ENCODE measurements at places on chromosomes 5 and 9.

DNA sequence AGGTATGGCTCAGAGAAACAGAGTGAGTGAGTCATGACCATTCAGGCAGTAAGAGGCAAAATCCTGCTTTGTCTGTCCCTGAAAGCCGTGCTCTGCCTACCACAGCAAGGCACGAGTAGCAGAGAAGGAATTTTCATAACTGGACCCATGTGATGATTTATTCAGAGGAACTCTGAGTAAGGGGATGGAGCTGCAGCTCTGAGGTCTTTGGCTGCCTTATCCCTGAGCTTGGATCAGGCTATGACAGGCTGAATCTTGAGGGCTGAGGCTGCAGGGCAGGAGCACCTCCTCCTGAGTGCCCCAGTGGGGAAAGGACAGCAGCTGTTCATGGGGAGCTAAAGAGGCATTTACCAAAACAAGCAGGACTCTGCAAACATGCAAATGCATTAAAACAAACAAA lies 183.4 kb downstream of the PAPPA start:
- H3K4me1 ChIP-seq, result no peaks in the 10 kb centered on the region
- H3K27ac ChIP-seq, result no peak overlapping the region
- no peak for DNase-seq
- H3K36me3 ChIP-seq, result peaks cover 3% of the 10 kb centered on the region
- no peaks in the 10 kb centered on the region for H3K27me3 ChIP-seq

DNA sequence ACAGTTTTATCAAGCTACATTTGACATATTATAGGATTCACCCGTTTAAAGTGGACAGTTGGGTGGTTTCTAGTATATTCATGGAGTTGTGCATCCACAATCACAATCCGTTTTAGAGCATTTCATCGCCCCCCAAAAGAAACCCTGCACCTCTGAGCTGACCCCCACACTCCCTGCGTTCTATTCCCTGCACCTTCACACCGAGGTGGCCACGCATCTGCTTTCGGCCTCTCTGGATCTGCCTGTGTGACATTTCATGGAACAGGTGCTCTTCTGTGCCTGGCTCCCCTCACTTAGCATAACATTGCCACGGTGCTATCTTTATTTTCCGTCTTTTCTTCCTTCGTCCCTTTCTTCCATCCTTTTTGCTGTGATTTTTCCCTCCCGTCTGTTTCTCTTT lies 32.7 kb downstream of the HRH2 start:
- no peaks in the 10 kb centered on the region for H3K36me3 ChIP-seq
- H3K4me3 ChIP-seq, result no peak overlapping the region
- DNase-seq, result no peak
- H3K4me1 ChIP-seq, result no peaks in the 10 kb centered on the region
- H3K27ac ChIP-seq, result no peak overlapping the region

GRCh38 chr5:65020492-65020891 lies 251.8 kb downstream of the CWC27 start:
- no peak for DNase-seq
- no peaks in the 10 kb centered on the region for H3K27me3 ChIP-seq
- no peaks in the 10 kb centered on the region for H3K36me3 ChIP-seq
- no peak overlapping the region for H3K27ac ChIP-seq

DNA sequence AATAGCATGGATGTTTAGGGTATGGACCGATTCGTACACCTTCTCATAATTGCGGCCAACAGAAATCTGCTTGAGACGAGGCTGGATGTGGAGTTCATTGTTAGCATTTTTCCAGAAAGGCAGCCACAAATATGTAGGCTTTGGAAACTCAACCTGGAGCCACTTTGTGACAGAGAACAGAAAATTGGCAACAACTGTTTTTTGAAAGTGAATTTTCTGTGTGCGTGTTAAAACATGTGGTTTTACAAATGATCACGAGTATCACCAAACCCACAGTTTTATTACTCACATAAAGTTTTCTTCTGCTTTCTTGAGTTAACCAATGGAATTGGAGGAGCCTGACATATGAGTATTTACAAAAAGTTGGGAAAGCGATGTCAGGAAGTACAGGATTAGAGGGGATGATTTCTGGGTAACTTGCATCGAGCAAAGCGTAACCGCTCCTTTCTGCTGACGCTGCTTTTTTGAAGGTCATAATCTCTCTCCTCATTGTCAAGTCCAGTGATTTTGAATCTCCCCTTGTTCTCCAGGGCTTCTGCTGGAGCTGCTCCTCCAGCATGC lies 138.5 kb upstream of the TAF11L2 start:
- H3K36me3 ChIP-seq, result no peaks in the 10 kb centered on the region
- DNase-seq, result no peak
- H3K27me3 ChIP-seq, result no peaks in the 10 kb centered on the region
- no peak overlapping the region for H3K4me3 ChIP-seq
- H3K4me1 ChIP-seq, result no peaks in the 10 kb centered on the region

DNA sequence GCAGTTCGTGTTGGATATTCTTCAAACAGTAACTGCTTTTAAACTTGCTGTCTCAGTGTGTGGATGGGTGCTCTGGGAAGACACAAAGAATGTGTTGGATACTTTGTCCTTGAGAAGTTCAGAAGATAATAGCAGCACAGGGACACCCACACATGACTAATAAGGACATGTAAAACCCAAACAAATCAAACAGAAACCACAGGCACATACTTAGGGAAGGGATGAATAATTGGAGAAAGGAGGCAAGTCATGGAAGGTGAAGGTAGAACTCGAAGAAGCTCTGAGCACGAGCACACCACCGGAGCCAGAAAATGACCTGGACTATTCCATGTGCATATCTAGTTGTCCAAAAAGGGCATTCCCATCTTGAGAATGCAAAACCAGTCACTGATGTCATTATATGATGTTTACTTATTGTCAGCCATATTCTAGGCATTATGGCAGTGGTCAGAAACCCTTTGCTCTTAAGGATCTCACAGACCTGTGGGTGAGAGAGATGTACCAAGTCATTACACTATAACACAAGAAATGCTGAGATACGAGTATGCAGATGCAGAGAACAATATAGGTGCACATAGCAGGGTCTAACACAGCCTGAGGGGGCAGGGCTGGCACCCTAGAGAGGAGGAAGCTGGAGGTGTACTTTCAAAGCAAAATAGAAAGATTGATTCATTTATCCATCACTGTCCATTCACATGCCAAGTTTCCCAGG lies 152.9 kb downstream of the PIK3R1 start:
- no peaks in the 10 kb centered on the region for H3K4me1 ChIP-seq
- H3K27ac ChIP-seq, result no peak overlapping the region
- no peak for DNase-seq
- no peaks in the 10 kb centered on the region for H3K27me3 ChIP-seq
- H3K36me3 ChIP-seq, result no peaks in the 10 kb centered on the region
- H3K4me3 ChIP-seq, result no peak overlapping the region

GRCh38 chr5:126007841-126008240 lies 415.4 kb upstream of the GRAMD2B start:
- DNase-seq, result no peak
- no peak overlapping the region for H3K4me3 ChIP-seq
- H3K27ac ChIP-seq, result no peak overlapping the region
- no peaks in the 10 kb centered on the region for H3K27me3 ChIP-seq
- no peaks in the 10 kb centered on the region for H3K36me3 ChIP-seq

Data from esophagus squamous epithelium (tissue), 5 donors.